ENCODE measurements at places on chromosomes 4 and X.

- no peak for DNase-seq
These were observed 129.6 kb upstream of the HCCS start for GRCh38 chrX:10981506-10981905.

- DNase-seq: no peak
These were observed 198.1 kb upstream of the IGFBP7 start for GRCh38 chr4:57308301-57308700.

DNA sequence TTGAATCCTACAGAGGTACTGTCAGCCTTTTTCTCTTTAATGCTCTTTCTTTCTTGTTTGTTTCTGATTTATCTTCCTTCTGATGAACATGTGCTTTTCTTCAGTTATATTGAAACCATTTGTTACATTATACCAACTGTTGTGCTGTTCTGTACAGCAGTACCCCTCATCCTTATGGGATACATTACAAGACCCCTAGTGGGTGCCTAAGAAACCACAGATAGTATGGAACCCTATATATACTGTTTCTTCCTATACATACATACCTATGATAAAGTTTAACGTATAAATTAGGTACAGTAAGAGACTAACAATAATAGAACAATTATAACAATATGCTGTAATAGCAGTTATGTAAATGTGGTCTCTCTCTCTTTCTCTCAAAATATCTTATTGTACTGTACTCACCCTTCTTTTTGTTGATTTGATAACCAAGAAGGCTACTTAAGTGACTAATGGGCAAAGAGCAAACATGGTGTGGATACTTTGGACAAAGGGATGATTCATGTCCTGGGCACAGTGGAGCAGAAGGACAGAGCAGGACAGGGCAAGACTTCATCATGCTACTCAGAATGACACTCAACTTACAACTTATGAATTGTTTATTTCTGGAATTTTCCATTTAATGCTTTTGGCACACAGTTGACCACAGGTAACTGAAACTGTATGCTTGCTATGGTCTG is 10.7 kb upstream of the YIPF7 start:
- no peak for DNase-seq

GRCh38 chr4:187019896-187020295 is 296.2 kb upstream of the FAT1 start:
- DNase-seq: no peak

GRCh38 chr4:2416564-2417225 is 1.8 kb downstream of the ZFYVE28 start:
- DNase-seq: no peak

GRCh38 chrX:119981286-119982070 is 37.9 kb upstream of the NKAP start:
- DNase-seq: no peak

GRCh38 chrX:42797651-42798269 is 19.8 kb upstream of the PPP1R2C start:
- DNase-seq: no peak

GRCh38 chr4:118280501-118281218 is 72.1 kb downstream of the PRSS12 start:
- DNase-seq: peak; percentile 56

DNA sequence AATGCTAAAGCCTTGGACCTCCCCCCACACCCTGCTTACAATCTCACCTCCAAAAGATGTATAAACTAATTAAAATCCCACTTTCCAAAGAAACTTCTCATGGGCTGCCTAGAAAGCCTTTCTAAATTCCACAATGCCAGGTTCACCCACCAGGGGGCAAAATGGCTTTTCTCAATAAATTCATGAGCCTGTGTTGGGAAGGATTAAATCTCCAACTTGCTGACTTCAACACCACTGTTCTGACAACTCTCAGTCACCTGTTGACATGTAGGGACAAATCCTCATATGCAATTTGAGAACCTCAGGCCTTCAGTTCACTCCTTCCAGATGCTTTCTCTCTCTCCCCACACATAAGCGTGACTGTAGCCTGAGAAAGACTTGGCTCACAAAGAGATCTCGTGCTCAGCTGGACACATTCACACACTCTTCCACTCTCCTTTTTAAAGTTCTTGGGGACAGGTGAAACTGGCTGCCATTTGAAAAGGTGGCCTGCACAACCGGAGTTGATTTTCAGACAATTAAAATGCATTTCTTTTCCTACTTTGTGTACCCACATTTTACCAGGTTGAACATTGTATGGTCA is 88.6 kb upstream of the PRPS2 start:
- DNase-seq: no peak
